Activated CD4-positive, alpha-beta T cell treated with anti-CD3 and anti-CD28 coated beads, Interleukin-2, amount 50 U/mL, for 4 hours (primary cell): ENCODE measurements at places on chromosomes 7 and 10.

GRCh38 chr7:75814407-75814947, 871 bp upstream of the CCL24 start:
- DNase-seq, result no peak

- DNase-seq, result no peak
These were observed 23.5 kb downstream of the UPP1 start for GRCh38 chr7:48112401-48113165.

GRCh38 chr7:149569025-149569725, 71.6 kb upstream of the ZNF746 start:
- DNase-seq, result no peak

- DNase-seq, result no peak
These were observed 141.1 kb downstream of the ELFN1 start for GRCh38 chr7:1810961-1811849.

DNA sequence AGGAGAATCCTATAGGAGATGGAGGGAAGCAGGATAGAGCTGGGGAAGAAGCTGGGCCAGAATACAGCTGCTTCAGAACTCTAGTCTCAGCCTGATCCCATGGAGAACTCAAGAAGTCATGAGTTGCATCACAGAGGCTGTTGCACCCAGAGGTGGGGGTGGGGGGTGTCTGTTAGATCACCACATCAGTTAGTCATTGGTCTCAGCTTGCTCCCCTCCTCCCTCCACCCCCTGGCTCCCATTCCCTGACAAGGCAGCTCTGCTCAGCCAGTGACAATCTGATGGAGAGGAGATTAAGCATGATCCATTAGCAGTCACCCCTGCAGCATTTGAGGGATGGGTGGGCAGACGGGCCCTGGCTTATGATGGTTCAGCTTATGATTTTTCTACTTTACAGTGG, 58.4 kb upstream of the FGL2 start:
- no peak for DNase-seq

DNA sequence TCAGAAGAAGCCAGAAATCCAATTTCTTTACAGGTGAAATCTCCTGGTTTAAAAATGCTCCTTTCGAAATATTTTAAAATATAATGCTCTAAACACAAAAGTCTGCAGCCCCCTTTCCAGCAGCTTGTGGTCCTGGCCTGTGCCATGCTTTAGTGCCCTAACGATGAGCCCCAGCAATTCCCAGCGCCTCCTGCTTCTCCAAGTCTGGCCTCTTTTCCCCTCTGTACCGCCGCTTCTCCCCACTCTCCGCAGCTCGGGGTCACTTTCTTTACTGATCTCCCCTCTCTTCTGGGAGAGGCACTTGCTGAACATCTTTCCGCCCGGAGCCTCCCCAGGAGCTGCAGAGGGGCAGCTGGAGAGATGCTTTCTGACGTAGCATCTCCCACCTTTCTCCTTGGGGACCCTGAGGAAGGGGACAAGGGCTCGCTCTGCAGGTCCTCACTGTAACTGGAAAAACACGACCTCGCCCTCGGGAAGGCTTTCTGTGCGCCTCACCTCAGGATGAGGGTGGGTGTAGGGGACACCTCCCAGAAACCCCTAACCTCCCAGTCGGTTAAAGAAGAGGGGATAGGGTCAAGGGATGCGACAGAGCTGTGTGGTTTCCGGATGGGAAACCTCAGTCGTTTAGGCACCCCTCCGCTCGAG, 565 bp upstream of the INA start:
- DNase-seq, result no peak

GRCh38 chr10:84890706-84891105, 562.3 kb downstream of the CCSER2 start:
- DNase-seq, result no peak
